Activated CD4-positive, alpha-beta T cell treated with anti-CD3 and anti-CD28 coated beads for 24 hours (primary cell): ENCODE measurements at places on chromosomes 11 and 22.

DNA sequence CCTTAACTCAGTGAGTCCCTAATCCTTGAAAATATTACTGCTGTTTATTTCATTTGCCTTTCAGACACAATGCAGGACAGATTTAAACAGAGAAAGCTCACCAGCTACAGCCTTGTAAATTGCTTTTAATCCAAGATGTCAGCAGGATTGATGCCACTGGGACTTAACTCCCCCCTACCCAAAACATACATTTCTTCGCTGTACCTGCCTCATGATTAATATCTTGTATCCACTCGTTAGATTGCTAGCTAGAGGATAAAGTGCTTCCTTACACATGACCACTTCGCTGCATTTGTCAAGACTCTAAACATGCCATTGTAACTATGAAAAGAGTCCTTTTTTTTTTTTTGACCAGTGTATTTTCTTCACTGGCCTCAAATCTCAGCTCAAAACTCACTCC, 182.7 kb upstream of the MTMR2 start:
- DNase-seq, result no peak

DNA sequence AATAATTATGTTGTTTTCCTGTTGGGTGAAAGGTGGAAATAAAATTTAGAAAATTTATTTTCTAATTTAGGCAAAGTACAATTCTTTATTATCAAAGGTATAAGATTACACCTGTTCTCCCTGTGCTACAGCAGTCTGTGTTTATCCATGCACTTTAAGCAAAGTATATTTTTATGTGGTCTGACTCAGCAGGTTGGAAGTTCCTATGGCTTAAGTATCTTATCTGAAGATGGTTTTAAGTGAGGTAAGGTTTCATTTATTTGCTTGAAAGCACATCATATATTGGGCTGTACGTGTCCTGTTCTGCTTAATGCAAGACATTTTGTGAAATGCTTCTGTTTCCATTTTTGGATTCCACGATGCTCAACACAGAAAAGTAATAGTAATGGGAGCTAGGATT, 14.6 kb downstream of the PPME1 start:
- no peak for DNase-seq

- no peak for DNase-seq
Observed at GRCh38 chr11:58637371-58637770, 14.9 kb downstream of the CNTF start.

- DNase-seq, result no peak
Observed at GRCh38 chr11:107787733-107788132, 70.9 kb downstream of the SLC35F2 start.

GRCh38 chr22:20606041-20606783, 98.8 kb downstream of the MED15 start:
- peak; percentile 50 for DNase-seq

DNA sequence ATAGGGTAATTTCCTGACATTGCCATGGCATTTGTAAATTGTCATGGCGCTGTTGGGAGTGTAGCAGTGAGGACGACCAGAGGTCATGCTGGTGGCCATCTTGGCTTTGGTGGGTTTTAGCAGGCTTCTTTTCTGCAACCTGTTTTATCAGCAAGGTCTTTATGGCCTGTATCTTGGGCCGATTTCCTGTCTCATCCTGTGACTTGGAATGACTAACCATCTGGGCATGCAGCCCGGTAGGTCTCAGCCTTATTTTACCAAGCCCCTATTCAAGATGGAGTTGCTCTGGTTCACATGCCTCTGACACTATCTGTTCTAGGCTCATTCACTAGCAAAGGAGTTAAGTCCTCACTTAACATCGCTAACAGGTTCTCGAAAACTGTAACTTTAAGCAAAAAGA, 1374.2 kb downstream of the FAM181B start:
- no peak for DNase-seq

GRCh38 chr11:131278472-131278871, 91.9 kb upstream of the NTM start:
- no peak for DNase-seq

DNA sequence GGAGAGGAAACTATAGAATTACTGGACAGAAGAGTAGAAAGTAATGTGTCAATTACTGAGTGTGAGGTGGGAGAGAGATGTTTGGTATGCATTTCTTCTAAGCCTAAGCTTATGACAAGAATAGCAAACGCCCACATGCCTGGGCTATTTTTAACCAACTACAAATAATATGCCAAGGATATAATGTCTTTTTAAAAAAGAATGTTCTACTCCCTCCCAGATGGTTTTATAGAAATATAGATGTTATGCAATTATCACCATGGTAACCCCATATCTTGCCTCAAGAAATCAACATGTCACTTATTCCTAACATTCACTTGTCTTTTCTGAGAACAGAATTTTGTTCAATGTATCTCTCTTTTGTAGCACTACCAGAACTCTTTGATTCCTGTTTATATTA, 996.7 kb upstream of the CHORDC1 start:
- no peak for DNase-seq

GRCh38 chr11:5476186-5476819, 12.2 kb upstream of the OR52D1 start:
- peak; percentile 23 for DNase-seq

DNA sequence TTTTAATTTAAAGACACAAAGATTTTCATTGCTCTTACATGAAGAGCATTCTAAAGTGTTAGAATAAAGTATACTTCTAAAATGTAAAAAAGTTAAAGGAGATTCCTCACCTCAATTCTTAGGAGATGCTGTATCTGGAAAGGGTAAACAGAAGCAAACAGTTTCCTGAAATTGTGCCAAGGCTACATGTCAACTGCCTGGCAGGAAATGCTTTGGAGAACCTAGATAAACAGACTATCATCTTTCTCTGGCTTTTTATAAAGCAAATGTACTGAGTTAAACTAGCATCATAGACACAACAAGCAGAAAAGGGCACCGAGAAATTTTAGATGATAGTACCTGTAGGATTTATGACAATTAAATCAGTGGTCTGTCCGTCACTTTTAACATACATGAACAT, 24.7 kb upstream of the AKIP1 start:
- no peak for DNase-seq

DNA sequence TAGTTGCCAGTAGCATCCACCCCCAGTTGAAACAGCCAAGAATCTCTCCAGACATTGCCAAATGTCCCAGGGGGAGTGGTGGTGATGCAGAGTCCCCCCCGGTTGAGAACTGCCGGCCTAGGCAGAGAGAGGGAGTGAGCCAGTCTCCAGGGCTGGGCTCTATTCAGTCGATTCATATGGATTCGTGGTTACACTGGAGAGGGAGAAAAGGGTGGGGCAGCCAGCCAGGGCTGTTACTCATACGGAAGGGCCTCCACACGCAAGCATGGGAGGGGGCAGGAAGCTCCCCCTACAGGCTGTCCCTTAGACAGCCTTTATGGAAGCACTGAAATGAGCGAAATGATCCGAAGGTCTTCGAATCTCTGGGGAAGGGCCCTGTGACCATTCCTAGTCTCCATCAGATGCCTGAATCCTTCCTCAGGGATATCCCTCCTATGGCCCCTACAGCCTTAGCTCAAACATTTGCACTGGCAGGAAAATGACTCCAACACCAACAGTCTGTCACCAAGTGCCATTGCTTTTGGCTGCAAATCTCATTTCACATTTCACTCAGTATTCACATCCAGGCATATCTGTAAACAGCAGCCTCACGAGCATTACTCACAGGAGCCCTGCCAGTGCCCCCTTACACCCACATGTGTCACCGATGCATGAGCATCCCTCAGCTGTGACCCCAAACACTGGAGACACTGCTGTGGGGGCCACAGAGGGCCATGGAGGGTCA, 18.4 kb upstream of the TLCD5 start:
- DNase-seq, result no peak

DNA sequence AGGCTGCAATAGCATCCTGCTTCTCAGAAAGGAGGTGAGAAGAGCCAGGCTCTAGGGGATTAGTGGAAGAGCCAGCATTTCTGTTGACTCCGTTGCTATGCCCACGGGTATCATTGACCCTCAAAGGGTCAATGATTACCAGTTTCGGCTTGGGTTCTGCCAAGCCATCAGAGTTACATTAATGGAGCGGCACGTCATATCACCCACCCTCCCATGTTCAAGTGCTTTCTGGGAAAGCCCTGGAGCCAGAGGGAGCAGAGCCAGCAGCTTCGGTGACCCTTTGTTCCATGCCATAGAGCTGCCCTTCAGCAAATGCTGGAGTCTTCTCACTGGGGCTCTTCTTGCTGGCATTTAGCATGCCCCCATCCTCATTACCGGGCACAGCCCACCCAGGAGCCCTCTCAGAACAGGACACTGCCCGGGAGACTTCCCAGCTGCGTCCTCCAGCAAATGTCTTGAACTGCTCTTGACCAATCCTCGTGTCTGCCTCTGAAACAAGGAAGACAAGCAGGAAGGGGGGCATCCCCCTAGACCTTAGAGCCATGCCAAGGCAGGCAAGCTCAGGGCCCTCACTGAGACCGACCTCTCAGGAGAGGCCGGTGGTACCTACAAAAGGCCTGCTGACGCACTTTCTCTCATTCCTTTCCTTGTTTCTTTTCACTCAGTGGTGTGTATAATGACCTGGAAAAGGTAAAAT, 14.6 kb downstream of the KCNJ1 start:
- no peak for DNase-seq

DNA sequence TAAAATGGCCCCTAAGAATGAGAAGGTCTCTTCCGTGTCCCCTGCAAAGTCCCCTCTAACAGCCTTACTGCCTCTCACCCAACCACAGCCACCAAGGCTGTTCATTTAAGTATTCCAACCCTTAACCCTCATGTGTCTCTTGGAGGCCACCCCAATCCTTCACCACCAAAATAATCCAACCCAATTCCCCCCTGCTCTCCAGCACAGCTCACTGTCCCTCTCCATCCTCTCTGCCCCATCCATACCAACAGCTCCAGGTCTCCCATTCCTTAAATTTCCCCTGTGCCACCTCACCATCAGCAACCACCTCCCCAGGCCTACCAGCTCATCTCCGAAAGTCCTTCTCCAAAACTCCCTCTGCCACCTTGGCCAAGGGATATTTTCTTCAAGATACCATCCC, 1.4 kb downstream of the FAM168A start:
- DNase-seq, result no peak

DNA sequence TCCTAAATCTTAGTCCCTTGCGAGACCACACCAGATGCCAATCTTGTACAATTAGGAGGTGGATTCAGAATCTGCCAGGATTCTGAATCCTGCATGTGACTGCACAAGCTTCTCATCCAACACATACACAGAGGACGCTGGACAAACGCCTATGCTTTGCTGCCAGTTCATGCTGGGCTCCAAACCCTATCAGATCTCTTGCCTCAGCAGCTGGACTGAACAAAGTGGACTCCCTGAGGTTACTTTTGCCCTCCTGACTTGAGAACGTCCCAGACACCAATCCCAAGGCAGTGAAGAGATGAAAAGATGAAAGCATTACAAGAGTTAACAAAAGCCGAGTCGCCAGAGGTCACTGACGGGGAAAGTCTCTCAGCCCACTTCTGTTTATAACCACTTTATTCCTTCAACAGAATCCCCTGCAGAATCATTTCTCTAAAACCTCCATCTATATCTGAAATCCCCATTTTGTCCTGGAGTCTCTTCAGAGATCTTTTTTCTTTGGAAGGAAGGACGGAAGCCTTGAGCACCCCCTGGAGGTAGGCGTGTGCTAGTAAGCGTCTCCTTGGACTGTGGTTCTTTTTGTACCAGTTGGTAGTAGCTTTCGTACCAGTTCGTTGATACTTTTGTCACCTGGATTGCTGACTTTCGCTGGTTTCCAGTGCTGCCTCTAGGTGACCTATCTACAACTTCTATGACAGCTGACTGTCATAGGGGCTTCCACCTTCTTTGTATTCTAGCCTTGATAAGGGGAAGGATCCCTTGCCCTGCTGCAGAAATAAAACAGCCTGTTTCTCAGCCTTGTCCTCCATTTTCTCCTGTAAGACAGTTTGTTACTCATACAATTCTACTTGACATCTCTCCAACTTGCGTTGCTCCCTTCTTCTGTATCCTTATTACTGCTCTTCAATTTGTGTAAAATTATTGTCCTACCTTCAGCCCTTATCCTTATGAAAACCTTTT, 26.1 kb upstream of the EED start:
- peak; percentile 51 for DNase-seq

DNA sequence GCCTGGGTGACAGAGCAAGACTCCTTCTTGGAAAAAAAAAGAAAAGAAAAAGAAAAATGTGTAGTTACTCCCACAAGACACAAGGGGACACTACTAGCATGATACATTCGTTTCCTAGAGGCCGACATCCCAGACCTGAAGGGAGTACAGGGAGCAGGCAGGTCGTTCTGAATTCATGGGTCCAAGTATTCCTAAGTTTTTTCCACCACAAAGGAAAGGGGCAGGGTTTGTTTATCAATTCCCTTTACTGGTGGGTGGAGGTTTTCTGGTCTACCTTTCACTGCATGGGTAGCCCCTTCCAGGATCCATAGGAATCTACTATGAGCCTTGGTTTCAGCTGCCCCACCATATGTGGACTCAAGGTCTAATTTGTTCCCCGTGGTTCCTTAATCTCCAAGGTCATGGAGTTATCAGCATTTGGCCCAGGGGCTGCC, 11.8 kb downstream of the TIGD3 start:
- DNase-seq, result no peak

DNA sequence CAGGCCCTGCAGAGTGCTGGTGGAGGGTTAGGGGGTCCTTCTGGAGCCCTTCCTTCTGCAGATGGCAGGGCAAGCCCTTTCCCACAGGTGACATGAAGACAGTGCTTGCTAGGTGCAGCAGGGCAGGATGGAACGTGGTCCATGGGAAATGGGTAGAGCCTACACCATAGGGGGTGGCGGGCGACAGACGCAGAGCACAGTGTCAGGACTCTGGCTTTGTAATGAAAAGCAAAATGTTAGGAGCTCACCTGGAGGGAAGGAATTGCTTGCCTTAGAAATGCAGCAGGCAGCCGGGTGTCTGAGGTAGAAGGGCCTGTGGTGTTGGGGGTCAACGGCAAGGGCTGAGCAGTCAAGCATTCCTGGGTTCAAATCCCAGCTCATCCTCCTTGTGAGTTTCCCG, 54.9 kb downstream of the ARHGAP8 start:
- DNase-seq, result no peak

GRCh38 chr11:12167061-12168000, 56.9 kb downstream of the MICAL2 start:
- no peak for DNase-seq

- no peak for DNase-seq
Observed at GRCh38 chr11:127248476-127248875, 247.9 kb upstream of the KIRREL3 start.

DNA sequence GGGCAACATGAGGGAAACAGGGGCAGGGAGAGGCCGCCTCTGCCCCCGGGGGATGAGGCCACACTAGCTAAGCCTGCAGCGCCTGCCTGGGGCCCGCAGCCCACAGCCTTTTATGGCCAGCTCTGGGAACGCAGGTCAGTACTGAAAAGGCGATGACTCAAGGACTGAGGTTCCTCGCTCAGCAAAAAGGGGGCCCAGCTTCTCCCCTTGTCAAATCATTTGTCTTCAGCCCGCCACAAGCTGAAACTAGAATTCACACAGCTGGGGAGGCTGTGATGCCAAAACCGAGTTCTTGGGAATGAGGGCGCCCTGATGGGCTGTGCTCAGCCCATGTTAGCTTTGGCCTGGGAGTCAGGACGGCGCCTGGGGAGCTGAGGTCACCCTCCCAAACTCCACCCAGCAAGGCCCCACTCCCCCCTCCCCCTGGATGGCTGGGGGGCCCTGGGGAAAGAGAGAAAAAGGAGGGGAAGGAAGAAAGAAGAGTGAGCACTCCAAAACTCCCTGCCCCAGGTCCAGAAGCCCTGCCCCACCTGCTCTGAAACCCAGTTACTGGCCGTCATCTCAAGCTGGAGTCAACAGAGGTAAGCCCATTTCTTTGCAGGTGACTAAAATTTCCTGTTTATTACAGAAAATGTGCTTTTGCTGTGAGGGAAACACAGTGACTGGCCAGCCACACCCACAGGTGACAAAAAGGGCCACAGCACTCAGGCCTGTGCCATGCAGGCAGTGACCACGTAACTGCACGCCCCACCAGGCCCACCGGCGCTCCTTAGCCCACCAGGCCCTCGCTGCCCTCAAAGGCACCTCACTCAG, 13.7 kb downstream of the EHD1 start:
- DNase-seq, result peak; percentile 47
